ENCODE measurements at places on chromosomes 3 and 15.

DNA sequence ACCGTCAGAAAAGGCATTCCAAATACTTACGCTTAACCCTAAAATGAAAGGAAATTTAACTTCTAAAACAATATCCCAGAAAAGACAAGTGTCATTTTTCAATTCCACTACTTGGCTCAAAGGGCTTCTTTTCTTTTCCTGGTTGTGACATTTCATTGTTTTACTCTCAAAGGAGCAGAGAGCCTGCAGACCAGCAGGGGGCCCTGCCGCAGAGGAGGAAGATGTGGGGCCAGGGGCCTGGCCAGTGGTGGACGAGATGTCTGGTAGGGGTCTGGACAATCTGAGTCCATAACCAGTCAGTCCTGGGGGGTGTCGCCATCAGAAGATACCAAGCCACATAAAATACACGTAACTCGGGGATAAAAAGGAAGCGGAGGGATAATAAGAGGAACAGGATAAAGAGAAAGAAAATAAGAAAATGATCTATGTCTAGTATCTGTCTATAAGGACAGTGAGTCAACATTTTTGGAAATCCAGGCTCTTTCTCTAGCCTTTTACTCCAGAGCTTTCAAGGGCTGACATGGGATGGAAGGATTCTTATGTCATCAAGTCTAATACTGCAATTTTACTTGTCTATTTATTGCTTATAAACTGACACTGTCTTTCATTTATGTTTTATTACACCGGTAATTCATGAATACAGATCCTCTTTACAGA is 54.2 kb upstream of the ARHGEF3 start:
- DNase-seq: no peak

- DNase-seq: no peak
Measured at GRCh38 chr3:72761410-72761809, 86.8 kb downstream of the SHQ1 start.

- DNase-seq: no peak
Measured at GRCh38 chr3:113194823-113195401, 16.4 kb upstream of the BOC start.

DNA sequence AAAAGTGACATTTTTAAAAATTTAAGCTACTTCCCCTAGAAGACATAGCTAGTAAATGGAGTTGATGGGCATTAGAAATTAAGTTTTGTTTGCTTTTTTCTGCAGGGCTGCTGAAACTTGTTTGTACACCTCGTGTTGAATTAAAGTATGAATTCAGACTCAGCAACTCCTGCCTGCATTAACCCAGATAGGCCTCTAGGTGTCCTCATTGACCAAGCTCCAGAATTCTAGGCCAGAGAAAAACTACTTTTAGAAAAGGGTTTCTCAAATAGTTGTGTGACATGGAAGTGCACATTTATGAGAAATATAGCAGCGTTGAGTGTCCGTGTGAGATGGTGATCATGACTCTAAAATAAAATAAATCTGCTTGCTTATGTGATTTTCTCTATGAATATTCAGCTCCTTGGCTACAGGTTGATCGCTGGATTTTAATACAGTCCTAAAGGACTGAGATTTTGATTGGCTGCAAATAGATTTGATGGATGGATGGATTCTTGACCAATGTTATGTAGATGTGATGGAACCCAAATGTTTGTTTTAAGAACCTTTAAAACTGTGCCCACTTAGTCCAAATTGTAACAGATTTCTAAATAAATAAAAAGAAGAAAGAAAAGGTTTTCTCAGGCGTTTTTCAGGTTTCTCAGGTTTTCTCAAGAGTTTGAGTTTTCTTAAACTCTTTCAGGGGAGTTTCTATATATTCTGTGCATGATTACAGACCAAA is 39.4 kb upstream of the LMOD3 start:
- no peak for DNase-seq

DNA sequence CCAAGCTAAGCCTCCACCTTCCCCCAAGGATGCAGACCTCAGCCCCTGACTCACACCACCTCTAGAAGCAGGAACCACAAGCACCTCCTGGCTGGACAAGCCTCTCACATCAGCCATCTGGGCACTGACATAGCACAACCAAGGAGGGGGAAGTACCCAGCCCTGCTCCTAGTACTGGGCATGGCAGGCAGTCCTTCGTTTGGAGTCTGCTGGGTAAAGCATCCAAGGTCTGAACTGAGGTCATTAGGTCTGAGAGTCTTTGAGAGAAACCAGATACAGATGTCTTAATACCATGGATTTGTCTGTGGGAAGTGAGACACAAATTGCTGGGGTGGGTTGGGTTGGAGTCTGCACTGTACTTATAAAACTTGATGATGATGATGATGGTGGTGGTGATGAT is 61.8 kb downstream of the CCDC33 start:
- no peak for DNase-seq

DNA sequence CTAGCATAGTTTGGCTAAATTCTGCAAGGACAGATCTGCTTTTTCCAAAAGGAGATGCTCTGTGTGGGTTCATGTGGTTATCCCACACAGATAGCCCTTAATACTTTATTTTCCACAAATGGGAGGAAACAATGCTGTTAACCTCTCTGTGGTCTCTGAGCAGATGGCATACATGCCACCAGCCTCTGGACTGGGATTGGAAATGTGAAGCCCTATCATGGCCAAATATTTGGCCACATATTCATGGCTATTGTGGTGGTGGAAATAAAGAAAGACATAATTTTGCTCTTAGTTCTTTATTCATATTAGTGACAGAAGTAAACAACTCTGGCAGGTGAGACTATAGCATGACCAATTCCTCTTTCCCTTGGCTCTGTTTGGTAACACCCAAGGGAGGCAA is 726.2 kb downstream of the ROBO1 start:
- no peak for DNase-seq

GRCh38 chr3:121918779-121919483 is 24.7 kb downstream of the SLC15A2 start:
- no peak for DNase-seq

DNA sequence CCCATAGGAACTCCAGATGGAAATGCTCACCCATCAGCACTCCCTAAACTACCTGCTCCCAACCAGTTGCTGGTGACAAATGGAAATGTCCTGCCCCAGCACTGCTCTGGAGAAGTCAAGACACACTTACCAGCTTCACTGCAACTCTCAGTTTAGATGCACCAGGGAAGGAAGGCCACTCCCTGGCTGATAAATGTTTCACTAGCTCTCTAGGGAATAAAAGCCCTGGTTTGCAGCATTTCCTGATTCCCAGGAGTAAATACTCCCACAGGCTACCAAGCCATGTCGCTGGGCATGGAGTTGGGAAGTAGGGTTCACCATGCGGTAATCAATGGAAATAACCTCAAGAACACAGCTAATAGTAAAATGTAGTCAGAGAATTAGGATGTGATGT is 112.0 kb upstream of the NEO1 start:
- DNase-seq: no peak

DNA sequence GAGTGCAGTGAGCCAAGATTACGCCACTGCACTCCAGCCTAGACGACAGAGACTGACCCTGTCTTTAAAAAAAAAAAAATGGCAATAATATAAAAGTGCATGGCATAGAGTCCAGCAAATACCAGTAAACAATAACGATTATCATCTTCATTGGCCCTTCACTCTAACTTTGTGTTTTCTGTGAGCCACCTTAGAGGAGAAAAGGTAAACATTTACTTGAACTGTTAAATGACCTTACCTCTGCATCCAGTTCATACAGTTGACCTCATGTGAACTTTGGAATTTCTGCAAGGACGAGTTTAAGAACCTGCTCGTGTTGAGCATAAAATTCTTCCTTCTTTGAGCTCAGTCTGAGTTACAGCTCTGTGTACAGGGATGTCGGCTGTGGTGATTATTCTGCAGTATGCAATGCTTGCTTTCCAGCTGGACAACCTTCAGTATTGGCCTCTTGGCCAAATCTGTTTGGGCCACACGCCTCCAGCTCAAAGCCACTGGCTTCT is 56.6 kb downstream of the RLBP1 start:
- no peak for DNase-seq

DNA sequence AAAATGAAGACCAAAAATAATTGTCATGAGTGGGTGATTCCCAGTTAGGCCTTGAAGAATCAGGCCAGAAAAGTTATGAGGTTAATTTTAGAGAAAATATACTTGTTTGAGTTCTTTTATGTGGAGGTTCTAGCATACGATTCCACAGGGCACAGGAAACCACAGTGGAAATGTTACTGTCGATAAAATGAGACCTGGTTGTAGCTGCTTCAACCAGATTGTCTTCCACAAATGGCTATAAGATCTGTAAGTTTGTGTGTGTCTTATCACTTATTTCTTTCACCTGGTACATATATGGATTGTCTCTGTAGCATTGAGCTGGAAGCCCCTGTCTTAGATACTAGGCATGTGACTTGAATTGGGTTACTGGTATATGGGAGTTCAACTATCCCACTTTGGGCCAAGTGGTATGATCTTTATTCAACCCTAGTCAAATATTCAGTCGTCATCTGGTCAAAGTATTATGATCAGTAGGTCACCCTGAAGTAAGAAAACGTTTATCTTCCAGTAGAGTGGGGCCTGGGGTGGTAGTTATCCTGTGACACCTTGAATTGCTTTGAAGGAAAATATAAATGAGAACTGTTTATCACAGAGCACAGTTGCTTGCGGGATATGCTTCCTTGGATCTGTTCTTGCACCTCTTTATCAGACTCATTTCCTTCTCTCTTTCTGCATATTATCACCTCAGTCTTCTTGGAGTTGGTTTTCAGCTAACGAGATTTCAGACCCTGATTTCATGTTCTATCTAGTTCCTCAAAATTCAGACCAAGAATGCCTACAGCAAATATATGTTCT is 21.5 kb upstream of the ZNF609 start:
- no peak for DNase-seq

DNA sequence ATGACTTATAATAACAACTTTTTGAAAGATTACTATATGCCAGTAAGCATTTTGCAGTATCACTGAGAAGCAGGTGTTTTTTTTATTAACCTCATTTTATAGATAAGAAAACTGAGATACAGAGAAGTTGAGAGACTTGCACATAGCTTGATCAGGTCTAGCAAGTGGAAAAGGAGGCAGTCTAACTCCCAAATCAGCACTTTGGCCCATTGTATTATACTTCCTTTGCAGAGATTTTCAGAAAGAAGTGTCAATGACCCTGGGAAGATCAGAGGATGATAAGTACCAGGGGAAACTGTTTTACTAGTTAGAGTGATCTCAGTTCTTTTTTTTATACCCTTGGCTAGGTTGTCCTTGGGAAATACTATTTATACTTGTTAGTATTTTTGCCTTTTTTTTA is 358.7 kb downstream of the SQOR start:
- DNase-seq: no peak

DNA sequence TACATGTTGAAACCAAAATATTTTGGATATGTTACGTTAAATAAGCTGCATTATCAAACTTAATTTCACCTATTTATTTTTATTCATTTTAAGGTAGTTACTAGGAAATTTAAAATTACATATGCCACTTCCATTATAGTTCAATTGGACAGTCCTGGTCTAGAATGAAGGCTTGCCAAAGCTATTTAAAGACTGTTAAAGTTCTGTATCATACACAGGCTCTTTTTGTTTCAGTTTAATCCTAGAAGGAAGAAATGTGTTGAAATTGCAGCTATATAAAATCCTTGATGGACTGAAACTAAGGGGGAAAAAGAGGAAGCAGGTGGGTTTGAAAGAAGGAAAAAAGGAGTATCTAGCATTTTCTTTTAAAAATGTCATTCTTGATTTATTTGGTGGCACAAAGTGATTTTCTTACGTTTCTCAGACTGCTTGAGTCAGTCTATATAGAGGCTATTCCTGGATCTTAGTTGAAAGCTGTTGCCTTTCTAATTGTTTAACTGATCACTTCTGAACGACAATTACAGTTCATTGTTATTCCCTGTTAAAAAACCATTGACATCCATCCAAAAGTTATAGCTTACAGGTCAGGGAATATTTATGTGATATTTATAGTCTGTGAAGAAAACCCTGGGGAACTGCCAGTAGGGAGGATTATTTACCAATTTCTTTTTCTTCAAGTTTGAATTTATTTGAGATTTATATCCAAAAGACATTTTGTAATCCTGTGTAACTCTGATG is 195.0 kb downstream of the RORA start:
- DNase-seq: no peak

DNA sequence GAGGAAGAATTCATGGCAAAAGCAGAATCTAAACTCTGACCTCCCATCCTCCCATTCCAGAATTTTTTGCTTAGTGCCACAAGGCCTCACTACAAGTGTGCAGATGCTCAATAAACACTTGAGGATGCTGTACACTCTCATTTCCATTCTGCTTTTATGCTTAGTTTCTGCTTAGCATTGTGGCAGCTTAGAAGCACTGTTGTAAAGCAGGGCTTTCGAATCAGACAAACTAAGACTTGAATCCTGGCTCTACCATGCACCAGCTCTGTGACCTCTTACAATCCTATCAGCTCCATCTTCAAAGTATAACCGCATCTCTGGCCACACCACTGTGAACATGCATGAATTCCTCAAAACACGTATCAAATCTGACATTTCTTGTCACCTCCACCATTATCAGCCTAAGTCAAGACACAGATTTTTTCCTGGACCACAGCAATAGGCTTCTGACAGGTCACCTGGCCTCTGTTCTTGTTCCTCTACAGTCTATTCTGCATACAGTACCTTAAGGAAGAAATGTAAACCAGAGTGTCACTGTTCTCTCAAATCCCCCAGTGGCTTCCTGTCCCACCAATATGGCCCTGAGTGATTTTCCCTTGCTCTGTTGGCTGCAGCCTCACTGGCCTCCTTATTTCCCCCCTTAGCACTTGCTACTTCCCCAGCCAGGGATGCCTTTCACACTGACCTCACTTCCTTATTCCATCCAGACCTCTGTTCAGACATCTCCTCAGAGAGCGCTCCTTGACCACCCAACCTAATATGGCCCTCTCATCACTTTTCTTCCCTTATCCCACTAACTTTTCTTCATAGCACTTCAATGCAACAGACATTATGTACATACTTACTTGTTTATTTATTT is 8.1 kb upstream of the PHC3 start:
- no peak for DNase-seq

DNA sequence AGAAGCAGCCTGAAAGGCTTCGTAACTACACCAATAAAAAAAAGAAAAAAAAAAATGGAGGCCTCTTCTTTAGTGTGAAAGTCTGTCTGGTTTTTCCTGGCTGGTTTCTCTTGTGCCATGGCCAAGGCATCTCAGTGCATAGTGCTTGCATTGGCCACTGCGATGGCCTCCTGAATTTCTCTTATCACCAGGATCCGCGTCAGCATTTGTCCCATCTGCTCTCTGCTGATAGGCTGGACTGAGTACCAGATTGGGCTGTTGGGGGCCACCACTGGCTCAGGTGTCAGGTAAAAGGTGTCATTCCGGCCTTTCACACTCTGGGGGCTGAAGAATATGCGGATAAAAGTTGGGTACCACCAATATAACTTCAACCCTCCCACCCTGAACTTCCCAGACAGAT is 1.1 kb upstream of the IMPDH2 start:
- DNase-seq: no peak

GRCh38 chr3:65939801-65940246 is 98.9 kb downstream of the MAGI1 start:
- DNase-seq: no peak

- DNase-seq: no peak
Measured at GRCh38 chr3:49785565-49786356, 581 bp downstream of the IP6K1 start.

- DNase-seq: no peak
Measured at GRCh38 chr3:71956069-71956340, 171.1 kb upstream of the PROK2 start.
